Peyer's patch (tissue), 4 donors: ENCODE measurements at places on chromosomes 4 and X. TPM values are rescaled to one million over a fixed set of nuclear protein-coding genes. Genes with fewer than 3 reads are reported as not detected.

The MAGEA11 gene
- total RNA-seq = not detected

The CCSER1 gene
- total RNA-seq = 27.5 TPM

The HPGD gene
- 290 TPM for total RNA-seq

The NUP54 gene
- 26.0 TPM for total RNA-seq

The PPP2R3B gene
- total RNA-seq = 65.2 TPM

The GABRG1 gene
- total RNA-seq = not detected

The PNMA5 gene
- not detected for total RNA-seq

The F11 gene
- total RNA-seq = 3.5 TPM

The BEND2 gene
- total RNA-seq = not detected

The MAGEB2 gene
- not detected for total RNA-seq

The MAGED4B gene
- 3.5 TPM for total RNA-seq

The CT45A5 gene
- total RNA-seq = not detected

The GRIA3 gene
- not detected for total RNA-seq

GRCh38 chr4:179836179-179837075, 2394.2 kb upstream of the AGA start:
- DNase-seq = no peak

- DNase-seq = no peak
Measured at GRCh38 chr4:125358453-125358852, 43.7 kb downstream of the FAT4 start.

- no peak for DNase-seq
Measured at GRCh38 chrX:11698702-11699101, 33.0 kb upstream of the ARHGAP6 start.

DNA sequence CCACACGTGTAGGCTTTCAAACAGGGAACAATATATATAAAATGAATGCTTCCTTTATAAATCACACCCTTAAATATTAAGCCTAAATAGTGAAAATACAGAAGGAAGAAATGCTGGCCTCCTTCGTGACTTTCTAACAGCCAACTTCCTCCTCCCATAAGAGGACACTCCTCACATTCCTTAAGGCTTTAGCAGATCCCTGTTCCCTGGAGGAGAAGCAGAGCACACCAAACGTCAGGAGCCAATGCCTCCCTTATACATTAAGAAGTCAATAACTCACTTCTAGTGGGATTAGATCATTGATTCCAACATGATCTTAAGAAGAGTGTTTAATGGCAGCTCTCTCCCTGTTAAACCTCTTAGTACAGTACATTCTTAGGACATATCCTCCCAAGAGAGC, 108.4 kb upstream of the FAM241A start:
- DNase-seq = no peak

DNA sequence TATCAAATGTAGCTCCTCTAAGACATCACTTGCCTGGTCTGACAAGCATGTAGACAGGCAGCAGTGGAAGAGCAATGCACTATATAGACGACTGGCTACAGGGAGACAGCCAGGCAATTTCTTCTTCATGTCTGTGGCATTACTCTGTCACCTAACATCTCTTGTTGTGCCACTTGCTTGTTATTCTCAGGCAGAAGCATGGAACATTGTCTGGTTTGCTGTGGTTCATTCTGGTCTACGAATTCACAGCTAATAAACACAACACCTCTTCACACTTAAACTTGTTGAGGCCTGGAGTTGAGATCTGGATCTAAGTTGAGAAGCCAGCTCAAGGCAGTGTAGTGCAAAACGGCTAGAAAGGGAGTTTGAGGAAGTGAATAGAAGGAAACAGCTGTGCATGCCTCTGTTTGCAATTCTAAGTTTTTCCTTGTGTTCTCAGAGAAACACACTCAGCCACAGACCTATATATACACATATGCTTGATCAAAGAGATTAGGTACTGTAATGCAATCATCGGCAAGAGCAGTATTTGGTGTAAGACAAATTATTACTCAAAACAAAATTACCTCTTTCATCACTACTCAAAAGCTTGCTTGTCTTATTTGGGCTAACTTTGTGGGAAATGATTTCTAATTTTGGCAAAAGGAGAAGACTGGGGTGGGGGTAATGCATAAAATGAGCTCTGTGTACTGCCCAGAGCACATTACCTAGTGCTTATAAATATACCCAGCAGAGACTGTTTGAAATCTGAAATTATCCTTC, 243.8 kb downstream of the PPP3CA start:
- no peak for DNase-seq

- no peak for DNase-seq
Measured at GRCh38 chr4:79331126-79331876, 5.4 kb upstream of the NAA11 start.

DNA sequence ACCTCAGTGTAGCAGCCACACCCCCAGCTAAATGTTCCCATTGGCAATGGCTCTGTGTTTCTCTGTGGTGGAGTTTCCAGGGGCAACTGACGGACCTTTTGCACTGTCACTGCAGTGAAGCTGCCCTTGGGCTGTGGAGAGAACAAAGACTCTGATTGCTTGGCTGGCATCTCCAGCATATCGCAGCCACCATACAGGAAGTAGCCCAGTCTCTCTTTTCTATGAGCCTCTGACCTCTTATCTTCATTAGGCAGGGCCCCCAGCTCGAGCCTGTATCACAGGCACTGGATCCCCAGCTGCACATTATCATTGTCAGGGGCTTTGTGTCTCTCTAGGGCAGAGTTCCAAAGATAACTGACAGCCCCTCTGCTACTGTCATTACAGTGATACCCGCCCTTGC, 483.5 kb downstream of the ARAP2 start:
- no peak for DNase-seq

DNA sequence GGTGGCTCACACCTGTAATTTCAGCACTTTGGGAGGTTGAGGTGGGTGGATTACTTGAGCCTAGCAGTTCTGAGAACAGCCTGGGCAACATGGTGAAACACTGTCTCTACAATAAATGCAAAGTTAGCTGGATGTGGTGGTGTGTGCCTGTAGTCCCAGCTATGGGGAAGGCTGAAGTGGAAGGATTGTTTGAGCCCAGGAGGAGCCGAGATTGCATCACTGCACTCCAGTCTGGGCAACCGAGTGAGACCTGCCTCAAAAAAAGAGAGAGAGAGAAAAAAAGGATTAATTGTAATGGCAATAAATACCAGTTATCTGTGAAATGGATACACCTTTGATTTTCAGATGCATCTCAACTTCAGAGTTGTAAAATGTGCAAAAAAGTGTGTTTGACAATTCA, 58.8 kb downstream of the SPRY1 start:
- DNase-seq = no peak

GRCh38 chr4:14865804-14866203, 136.5 kb upstream of the CPEB2 start:
- DNase-seq = no peak

- no peak for DNase-seq
Measured at GRCh38 chr4:104979083-104979760, 167.5 kb upstream of the TET2 start.

- DNase-seq = no peak
Measured at GRCh38 chr4:180953572-180953971, 1289.6 kb upstream of the TENM3 start.

DNA sequence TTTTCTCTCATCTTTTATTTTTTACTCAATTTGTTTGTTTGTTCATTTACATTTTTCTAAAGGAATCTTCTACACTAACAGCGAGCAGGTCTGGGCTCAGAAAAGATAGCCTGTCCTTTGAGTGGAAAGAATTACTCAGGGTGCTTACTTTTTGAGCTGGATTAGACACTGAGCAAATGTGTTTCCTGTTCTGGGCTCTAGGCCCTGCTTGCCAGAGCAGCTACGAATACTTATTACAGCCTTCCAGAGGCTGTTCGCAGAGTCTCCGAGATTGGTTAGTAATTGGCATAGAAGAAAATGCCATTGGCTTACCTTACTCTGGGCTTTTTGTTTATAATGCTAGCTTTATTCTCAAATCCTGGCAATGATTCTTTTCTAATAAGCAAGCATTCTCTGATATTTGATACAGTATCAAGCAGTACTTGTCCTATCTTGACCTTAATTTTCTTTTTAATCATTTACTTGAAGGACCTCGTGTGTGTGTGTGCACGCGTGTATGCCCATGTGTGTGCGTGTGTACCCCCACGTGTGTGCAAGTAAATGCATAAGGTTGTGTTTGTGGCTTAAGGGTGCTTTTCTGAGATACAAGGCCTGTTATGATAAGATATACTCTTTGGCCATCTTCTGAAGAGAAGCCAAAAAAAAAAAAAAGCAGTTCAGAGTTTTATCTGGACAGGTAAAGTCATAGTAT, 76.2 kb upstream of the GRXCR1 start:
- no peak for DNase-seq

GRCh38 chr4:11543706-11544105, 115.0 kb upstream of the HS3ST1 start:
- DNase-seq = no peak

DNA sequence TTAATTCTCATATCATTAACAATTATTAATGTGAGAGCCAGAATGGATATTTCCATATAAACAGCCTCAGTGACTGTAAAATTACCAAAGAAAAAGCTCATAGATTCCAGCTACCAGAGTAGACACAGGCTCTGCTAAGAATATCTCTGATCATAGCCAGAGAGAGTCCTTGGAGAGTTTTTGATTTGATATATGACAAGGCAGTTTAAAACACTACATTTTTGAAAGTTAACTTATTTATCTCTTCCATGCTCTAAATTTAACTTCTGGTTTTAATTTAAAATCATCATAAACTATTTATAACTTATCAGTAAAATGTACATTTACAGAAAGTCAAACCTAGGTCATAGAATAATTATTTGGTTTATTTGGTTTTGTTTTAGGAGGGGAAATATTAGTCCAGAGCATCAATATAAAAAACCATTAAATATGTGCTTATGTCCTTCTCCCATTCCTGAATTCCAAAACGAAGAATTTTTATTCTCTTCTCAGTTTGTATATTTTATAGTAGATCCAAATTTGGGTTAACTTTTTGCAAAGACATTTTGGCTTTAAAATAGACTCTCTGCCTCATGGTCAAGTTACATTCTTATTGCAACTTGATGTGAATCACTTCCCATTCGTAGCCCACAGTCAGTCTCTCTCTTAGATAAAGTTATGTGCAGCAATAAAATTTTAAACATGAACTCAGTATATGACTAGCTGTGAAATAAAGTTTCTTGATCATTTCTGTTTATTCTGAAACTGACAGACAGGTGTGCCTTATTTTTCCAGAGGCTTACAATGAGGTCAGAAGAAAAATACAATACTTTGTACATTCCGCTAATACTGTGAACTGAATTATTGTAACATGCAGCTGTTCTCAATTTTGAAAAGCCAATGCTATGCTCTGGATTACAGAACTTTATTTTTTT, 267.1 kb downstream of the PAPSS1 start:
- no peak for DNase-seq

- DNase-seq = no peak
Measured at GRCh38 chr4:7908668-7909067, 31.0 kb downstream of the AFAP1 start.

DNA sequence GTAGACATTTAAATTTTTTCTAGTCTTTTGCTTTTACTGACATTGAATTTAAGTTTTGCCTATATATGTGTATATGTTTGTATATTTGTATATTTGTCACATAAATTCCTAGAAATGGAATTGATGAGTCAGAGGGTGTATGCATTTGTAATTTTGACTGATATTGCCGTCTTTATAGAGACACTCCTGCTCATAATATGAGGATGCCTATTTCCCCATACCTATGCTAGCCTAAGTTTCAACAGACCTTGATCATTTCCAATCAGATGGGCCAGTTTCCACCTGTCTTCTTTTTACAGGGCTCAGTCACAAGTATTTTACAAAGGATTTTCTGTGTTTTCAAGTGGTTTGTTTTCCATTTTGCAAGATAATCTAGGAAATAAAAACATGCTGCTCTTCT, 10.8 kb downstream of the PDLIM5 start:
- DNase-seq = no peak

DNA sequence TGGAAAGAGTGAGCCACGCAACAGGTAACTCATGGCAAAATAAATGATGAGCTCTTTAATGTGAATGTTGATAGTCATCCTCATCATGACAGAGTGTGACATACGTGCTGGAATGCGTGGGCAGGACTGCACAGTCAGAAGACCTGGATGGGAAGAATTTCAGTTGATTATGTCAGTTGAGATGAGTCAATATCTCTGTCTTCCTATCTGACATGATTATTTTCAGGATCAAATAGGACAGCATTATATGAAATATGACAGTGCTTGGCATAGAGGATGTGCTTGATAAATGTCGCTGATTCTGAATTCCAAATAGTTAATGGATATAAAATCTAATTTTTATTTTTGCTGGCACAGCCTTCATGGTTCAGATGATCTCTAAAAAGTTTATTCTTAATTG, 95.1 kb downstream of the IL15 start:
- DNase-seq = no peak

DNA sequence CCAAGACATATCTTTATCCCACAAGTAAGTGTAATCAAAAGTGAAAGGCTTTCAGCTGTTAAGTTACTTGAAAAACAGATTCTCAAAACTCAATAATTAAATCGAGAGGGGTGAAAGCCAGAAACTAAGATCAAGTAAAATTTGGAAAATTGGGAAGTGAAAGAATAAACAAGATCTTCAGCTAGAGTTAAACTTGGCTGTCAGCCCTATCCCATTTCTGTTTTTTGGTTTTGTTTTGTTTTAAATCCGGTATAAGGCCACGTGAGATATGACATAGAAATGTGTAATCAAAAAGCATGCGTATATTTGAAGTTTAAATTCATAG, 856.8 kb downstream of the STIM2 start:
- no peak for DNase-seq

GRCh38 chr4:101265816-101266172, 81.5 kb downstream of the PPP3CA start:
- DNase-seq = no peak

GRCh38 chrX:9447906-9448305, 17.0 kb upstream of the TBL1X start:
- DNase-seq = no peak

DNA sequence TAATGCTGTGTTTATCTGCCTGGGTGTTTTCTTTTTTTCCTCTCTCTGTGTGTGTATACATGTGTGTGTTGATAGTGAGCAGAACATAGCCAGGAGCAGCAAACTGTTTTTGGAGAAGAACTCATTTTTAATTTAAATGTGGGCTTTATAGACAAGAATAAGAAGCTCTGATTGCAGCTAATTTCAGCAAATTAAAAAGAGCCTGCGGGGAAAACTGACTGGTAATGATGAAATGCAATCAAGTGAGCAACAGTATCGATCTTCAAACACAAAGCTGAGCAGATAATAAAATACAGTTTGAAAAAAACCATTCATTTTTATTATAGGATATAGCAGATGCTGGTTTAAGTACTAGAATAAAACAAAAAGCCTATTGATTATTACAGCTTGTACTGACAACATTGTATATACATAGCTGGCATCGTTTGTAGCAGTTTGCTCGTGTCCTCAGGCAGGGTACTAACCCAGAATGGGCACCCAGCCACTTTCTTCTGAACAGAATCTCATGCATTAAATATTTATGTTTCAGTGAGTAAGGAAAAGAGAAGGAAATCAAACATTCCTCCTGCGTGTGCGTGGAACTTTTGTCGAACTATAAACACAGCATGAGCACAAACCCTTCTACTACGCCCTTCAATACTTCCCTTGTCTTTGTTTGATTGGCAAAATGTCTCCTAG, 73.5 kb upstream of the ZFP42 start:
- no peak for DNase-seq
